Stimulated activated CD4-positive, alpha-beta T cell treated with anti-CD3 and anti-CD28 coated beads, Interleukin-4, amount 100 ng/mL, for 24 hours (primary cell): ENCODE measurements at places on chromosomes 12 and 14.
A peak's percentile ranks its signal among the peaks of the same experiment; 100 is the strongest.

- DNase-seq, result no peak
Measured at GRCh38 chr14:61716956-61717355, 21.6 kb downstream of the HIF1A start.

DNA sequence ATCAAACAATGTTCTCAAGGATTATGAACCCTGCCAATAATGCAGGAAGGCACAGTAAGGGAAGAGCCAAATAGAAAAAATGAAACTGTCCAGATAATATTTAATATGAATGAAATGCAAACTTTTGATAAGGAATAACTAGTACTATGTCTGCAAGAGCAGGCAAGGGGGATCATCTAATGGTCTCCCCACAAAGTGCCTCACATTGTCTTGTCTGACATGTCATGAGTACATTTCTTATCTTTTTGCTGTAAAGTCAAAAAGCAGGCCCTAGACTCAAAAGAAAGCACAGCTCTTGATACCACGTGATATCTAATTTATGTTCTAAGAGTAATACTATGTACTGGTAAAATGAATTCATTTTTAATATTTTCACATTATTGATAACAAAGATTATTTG is 43.9 kb upstream of the GTF2A1 start:
- DNase-seq, result no peak

DNA sequence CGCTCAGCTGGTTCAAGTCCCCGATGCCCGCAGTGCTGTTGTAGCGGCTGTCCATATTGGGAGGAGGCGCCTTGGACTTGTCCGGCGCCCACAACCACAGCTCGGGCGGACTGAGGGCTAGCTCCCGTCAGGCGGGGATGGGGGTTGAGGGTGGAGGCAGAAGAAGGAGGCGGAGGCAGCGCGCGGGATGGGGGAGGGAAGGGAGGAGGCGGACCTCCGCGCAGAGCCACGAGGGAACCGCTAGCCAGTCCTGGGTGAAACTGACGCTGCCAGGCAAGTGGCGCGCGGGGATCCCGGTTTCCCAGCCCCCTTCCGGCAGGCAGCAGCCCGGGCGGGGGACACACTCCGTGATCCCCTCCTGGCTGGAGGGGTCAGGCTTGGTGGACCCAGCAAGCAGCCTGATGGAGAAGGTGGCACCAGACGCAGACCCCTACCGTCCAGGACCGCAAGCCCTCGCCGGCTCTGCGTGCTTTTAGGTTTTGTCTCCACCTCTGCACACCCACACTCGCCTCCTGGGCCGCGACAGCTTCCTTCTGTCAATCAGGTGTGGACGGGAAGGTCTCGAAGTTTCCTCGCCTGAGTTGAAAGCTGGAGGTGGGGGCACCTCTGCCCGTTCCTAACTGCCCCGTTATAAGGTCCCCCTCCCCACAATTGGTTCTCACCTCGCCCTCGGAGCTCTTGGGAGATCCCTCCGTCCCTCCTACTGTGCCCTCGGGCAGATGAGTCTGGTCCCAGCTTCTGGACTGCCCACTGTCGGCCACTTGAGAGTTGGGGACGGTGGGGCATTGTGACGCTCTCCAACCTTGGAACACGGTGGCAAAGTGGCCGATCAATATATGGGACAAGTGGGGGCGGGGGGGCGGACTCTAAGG is at the start of gene CPNE8:
TSS of gene CPNE8 (minus strand) at position 112 of the 872 bp plus-strand sequence. CDS start at position 55, 57 bp downstream.
- peak; percentile 45 for DNase-seq

DNA sequence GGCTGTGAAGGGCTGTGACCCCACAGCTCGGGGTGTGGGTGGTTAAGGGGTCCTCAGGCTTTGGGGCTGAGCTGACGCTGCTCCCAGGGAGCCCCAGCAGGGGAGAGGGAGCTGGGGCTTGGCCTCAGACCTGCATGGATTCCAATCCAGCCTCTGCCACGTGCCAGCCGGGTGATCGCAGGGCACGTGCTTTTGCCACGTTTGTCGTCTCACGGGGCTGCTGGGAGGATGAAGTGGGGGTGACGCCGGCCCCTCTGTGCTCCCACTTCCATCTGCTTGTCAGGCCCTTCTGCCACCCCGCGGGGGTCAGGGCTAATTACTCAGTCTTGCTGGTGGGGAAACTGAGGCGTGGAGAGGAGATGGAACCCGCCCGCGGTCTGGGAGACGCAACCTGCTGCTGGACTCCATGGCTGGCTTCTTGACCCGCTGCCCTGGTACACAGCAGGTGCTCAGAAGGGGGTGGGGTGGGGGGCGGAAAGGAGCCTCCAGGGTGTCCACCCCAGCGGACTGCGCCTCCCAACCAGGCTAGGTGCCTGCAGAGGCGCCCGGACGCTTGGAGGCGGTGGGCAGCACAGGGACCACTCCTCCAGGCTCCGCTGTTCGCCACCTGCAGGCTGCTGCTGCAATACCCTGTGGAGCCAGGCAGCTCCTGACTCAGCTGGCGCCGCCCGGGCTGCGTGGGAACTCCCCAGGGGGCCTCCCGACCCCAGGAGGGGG is 36.4 kb upstream of the PRIMA1 start:
- no peak for DNase-seq

- no peak for DNase-seq
Measured at GRCh38 chr12:91332302-91332701, 149.7 kb upstream of the DCN start.

DNA sequence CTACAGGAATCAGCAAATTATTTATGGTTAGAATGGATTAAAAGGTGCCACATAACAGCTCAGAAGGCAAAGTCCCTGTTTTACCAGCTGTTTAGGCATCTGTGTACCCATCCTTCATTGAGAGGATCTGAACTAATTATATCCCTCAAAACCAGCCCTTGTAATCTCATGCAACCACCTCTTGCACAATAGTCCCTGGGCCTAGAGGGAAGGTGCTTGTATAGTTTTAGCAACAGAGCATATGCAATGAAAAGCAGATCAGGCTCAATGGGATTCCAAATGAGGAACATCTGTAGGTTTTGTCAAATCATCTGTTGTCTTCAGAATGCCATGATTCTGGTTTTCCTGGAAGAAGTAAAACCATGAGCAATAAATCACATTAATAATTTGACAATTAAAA is 26.0 kb upstream of the GLIPR1L2 start:
- no peak for DNase-seq

GRCh38 chr14:59511916-59512575 is 27.7 kb downstream of the JKAMP start:
- DNase-seq, result no peak

- no peak for DNase-seq
Measured at GRCh38 chr12:56941299-56942017, 7.2 kb upstream of the SDR9C7 start.

GRCh38 chr14:54803926-54804537 is 98.6 kb downstream of the GCH1 start:
- DNase-seq, result no peak

DNA sequence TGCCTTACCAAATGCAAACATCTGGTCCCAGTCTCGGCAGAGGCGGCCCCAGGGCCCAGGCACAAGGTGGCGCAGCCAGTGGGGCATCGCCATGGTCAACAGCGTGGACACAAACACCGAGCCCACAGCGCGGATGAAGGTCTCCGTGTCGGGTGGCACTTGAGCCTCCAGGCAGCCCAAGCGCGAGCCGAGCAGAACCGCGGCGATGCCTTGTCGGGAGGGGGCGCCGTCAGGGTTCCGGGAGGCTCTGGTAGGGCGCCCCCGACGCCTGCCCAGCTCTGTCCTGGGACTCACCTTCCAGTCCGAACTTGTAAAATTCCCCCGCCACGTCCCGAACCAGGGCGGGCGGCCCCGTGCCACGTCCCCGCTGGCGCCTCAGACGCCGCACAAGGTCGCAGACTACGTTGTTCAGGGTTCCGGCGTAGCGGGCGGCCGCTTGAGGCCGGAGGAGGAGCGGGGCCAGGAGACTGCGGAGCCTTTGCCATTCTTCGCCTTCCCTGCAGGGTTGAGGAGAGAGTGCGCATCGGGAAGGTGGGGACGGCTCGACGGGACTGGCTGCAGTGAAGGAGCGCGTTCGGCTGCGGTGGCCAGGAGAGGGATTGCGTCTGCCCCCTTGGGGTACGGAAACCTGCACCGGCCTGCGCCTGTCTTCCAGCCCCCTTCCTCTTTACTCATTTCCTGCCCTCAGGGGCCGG is 1.7 kb downstream of the CYP27B1 start:
- DNase-seq, result peak; percentile 62

GRCh38 chr12:12209043-12209442 is 57.8 kb downstream of the LRP6 start:
- no peak for DNase-seq
